ENCODE measurements at places on chromosomes 1 and 21. TPM values are rescaled to one million over a fixed set of nuclear protein-coding genes. Genes with fewer than 3 reads are reported as not detected.

The ACTA1 gene
- not detected for total RNA-seq

The BCL2L15 gene
- 0.13 TPM for total RNA-seq

DNA sequence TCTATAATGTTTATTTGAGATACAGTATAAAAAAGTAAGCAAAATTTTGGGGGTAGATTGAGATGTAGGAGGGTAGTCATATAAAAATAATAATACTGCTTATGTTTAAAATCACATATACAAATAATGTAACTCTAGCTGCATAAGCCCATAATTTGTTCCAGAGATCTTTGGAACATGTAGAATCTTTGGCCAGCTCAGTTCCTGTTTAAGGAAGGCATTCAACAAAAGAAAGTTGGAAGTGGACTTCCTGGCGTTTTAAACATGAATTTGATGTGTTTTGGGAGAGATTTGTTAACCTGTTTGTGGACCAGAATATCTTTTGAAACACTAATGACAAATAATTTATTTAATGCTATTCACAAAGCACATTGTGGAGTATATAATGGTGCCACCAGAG lies 27.7 kb downstream of the GIPC2 start:
- no peak overlapping the region for H3K27ac ChIP-seq
- H3K4me1 ChIP-seq: peaks cover 29% of the 10 kb centered on the region
- H3K27me3 ChIP-seq: no peaks in the 10 kb centered on the region
- H3K36me3 ChIP-seq: no peaks in the 10 kb centered on the region
- no peak overlapping the region for H3K4me3 ChIP-seq

The LYSMD1 gene
- total RNA-seq: 15.8 TPM

The CIART gene
- total RNA-seq: 5.9 TPM

GRCh38 chr1:85464497-85465098 lies 361 bp downstream of the DDAH1 start:
- peak overlapping the region; percentile 81 for H3K27ac ChIP-seq
- H3K4me3 ChIP-seq: peak overlapping the region; percentile 81
- peak; percentile 89 for DNase-seq
- H3K4me1 ChIP-seq: peaks cover 80% of the 10 kb centered on the region

- no peaks in the 10 kb centered on the region for H3K36me3 ChIP-seq
- H3K27me3 ChIP-seq: no peaks in the 10 kb centered on the region
- peak; percentile 87 for DNase-seq
- peak overlapping the region; percentile 99 for H3K27ac ChIP-seq
- no peak overlapping the region for H3K4me3 ChIP-seq
- peaks cover 34% of the 10 kb centered on the region for H3K4me1 ChIP-seq
Measured at GRCh38 chr1:89951766-89952604, 42.9 kb upstream of the ZNF326 start.

DNA sequence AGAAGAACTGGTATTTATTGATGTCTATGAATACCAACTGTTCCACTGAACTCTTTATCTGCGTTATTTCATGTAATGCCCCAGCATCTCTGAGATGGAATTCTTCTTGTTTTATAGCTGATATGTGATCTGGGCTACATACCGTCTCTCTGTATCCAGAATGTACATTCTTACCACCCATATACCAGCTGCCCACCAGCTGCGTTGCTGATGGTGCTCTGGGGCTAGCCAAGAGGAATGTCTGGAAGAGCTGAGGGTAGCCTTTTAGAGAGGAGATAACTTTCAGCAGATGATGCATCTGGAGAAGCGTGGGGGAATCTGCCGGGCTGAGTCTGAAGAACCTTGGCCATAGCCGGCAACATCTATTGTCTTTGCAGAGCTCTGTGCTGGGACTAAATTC lies 137.5 kb downstream of the RYR2 start:
- no peaks in the 10 kb centered on the region for H3K36me3 ChIP-seq
- no peak for DNase-seq
- H3K4me1 ChIP-seq: no peaks in the 10 kb centered on the region
- H3K27ac ChIP-seq: no peak overlapping the region
- no peaks in the 10 kb centered on the region for H3K27me3 ChIP-seq

DNA sequence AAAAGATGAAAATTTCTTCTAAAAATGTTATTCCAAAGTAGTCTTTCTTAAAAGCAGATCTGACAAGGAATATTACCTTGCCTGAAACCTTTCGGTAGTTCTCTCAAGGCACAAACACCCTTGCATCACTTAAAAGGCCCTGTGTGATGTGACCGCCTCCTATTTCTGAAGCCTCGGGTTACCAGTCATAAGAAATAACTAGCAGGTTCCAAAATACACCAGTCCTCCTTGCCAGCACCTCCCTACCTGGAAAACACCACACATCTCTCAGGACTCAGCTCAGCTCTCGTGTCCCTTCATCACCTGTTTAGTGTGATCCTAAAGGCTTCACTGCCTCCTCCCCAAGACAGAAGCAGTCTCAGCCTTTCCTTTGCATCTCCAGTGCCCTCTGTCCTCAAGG lies 35.7 kb downstream of the SERBP1 start:
- no peaks in the 10 kb centered on the region for H3K27me3 ChIP-seq
- no peak for DNase-seq
- no peak overlapping the region for H3K4me3 ChIP-seq
- peaks cover 16% of the 10 kb centered on the region for H3K4me1 ChIP-seq
- H3K27ac ChIP-seq: no peak overlapping the region

- no peaks in the 10 kb centered on the region for H3K27me3 ChIP-seq
- H3K4me1 ChIP-seq: peaks cover 42% of the 10 kb centered on the region
- peak overlapping the region; percentile 89 for H3K27ac ChIP-seq
- H3K4me3 ChIP-seq: no peak overlapping the region
- H3K36me3 ChIP-seq: peaks cover 7% of the 10 kb centered on the region
- DNase-seq: peak; percentile 73
Measured at GRCh38 chr1:6603915-6604558, 1.4 kb upstream of the KLHL21 start.

- peaks cover 8% of the 10 kb centered on the region for H3K4me1 ChIP-seq
- H3K27me3 ChIP-seq: 0 out of 2 replicates have a peak, but pooled peaks cover 3% of the 10 kb centered on the region
- DNase-seq: no peak
- H3K27ac ChIP-seq: no peak overlapping the region
Measured at GRCh38 chr21:41500931-41501381, 7.0 kb downstream of the TMPRSS2 start.

DNA sequence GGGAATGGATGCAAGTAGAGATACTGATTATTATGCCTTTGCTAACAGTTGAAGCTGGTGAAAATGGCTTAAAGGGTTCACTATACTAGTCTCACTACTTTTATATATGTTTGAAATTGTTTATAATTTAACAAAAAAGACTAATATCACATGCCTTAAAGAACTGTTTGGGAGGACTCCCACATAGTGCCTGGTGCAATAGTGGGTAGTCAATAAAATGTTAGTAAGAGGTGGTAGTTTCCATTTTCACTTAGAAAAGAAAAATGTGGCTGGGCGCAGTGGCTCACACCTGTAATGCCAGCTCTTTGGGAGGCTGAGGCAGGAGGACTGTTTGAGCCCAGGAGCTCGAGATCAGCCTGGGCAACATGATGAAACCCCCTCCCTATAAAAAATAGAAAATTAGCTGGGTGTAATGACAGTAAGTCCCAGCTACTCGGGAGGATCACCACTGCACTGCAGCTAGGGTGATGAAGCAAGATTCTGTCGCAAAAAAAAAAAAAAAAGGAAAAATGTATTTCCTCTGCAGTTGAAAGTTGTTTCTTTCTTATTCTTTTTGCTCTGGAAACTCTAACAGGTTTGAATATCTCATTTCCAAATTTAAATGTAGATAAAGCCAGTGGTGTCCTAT lies 24.5 kb downstream of the C21orf91 start:
- no peak overlapping the region for H3K4me3 ChIP-seq
- H3K27me3 ChIP-seq: no peaks in the 10 kb centered on the region
- DNase-seq: no peak
- H3K36me3 ChIP-seq: peaks cover 23% of the 10 kb centered on the region
- H3K4me1 ChIP-seq: no peaks in the 10 kb centered on the region

DNA sequence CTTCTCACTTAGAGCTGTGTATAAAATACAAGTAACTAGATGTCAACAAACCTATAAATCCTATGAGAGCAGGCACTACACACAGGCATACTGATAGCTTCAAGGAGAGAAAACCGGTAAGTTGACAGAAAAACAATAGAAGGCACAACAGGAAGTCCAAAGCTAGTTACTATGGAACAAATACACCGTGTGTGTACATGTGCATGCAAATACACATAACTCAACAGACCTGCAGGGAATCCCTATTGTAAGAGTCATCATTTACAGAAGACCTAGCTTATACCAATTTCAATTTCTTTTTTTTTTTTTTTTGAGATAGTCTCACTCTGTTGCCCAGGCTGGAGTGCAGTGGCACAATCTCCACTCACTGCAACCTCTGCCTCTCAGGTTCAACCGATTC lies 26.3 kb downstream of the JAK1 start:
- peaks cover under 1% of the 10 kb centered on the region for H3K4me1 ChIP-seq
- H3K4me3 ChIP-seq: no peak overlapping the region
- no peak overlapping the region for H3K27ac ChIP-seq
- no peaks in the 10 kb centered on the region for H3K27me3 ChIP-seq

DNA sequence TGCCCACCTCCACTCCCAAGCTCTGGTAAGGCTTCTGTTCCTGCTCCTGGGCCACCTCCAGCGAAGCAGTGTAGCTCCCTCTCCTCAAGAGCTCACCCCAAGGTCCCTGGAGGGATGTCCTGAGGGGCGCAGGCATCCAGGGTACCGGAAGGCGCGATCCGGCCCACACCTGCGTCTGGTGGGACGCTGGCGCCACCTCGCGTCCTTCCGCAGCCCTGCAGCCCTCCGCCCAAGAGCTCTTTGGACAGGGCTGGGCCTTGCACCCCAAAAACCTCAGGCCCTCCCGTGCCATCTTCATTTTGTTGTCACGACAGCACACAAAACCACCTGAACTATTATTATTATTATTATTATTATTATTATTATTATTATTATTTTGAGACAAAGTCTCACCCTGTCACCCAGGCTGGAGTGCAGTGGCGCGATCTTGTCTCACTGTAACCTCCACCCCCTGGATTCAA lies 49.2 kb upstream of the PAX7 start:
- DNase-seq: no peak
- H3K4me1 ChIP-seq: no peaks in the 10 kb centered on the region
- H3K27ac ChIP-seq: no peak overlapping the region
- no peaks in the 10 kb centered on the region for H3K36me3 ChIP-seq
- peaks cover 3% of the 10 kb centered on the region for H3K27me3 ChIP-seq
- H3K4me3 ChIP-seq: no peak overlapping the region

DNA sequence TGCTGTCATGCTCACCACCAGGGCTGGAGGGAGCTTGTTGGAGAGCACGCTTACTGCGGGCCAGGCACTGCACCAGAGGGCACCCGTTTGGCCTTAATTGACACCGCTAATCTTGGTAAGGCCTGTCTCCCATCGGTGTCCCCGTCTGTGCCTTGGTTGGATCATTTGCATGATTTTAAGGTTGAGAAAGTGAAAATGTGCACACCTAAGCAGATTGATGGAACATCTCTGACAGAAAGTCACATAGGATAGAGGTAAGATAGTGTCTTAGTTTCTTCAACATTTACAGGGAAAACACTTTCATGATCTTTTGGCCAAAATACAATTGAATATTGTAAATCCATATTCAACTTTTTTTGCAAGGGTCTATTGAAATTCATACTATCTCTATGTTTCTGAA lies 255.5 kb downstream of the KCNJ6 start:
- no peaks in the 10 kb centered on the region for H3K36me3 ChIP-seq
- H3K4me3 ChIP-seq: no peak overlapping the region
- peaks cover 9% of the 10 kb centered on the region for H3K4me1 ChIP-seq
- no peak overlapping the region for H3K27ac ChIP-seq

DNA sequence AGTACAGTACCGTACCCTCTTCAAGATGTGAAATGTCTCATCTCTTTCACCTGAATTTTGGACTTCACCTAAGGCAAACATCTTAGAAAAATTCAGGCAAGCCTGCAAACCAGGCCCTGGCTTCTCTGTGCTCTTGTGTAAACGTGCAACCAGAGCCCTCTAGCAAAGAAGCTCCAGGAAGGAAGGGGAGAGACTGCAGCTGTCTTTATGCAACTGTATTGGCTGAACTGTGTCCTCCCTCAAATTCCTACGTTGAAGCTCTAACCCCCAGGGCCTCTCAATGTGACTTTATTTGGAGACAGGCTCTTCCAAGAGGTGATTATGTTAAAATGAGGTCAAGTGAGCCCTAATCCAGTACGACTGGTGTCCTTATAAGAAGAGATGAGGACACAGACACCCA lies 60.3 kb downstream of the SLC45A1 start:
- peaks cover 20% of the 10 kb centered on the region for H3K4me1 ChIP-seq
- H3K36me3 ChIP-seq: peaks cover 31% of the 10 kb centered on the region
- H3K27me3 ChIP-seq: no peaks in the 10 kb centered on the region
- no peak overlapping the region for H3K27ac ChIP-seq
- H3K4me3 ChIP-seq: no peak overlapping the region

DNA sequence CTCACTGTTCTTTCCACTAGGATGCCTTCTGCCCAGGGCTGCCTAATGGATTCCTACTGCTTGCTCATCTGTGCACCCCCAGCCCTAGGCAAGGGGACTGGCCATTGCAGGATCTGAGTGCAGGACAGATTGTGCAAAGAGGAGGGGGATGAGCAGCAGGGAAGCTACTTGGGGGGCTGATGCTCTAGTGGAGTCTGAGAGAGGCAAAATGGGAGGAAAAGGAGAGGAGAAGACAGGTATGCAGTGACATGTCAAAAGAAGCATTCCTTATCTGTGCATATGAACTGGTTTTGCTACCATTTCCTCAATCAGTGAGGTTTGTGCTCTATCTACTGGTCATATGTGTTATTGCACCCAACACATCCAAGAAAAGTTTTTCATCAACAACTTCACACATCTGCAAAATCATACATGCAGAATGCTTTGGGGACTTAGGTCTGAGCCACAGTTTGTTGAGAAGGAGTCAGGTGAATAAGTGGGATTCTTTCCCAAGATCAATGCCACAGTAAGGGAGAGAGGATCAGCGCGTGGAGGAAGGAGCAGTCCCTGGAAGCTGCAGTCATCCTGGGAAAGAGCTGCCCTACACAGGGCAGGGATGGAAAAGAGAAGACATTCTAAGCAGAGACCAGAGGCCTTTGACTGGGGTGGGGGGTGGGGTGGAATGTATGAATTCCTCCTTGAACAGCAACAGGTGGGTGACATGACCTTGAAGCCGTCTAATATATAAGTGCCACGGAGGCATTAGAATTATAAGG lies 14.4 kb downstream of the SLC5A9 start:
- H3K4me3 ChIP-seq: no peak overlapping the region
- no peaks in the 10 kb centered on the region for H3K27me3 ChIP-seq
- no peaks in the 10 kb centered on the region for H3K4me1 ChIP-seq
- no peak overlapping the region for H3K27ac ChIP-seq

The ATAD3C gene
- not detected for total RNA-seq

DNA sequence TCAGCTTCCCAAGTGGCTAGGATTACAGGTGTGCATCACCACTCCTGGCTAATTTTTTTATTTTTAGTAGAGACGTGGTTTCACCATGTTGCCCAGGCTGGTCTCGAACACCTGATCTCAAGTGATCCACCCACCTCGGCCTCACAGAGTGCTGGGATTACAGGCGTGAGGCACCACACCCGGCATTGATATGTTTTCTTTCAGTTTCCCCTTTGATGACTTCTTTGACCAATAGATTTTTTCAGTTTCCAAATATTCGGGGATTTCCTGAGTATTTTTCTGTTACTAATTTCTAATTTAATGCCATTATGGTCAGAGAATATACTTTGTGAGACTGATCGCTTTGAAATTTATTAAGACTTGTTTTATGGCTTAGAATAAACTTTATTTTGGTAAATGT lies 406.1 kb downstream of the RYR2 start:
- H3K4me3 ChIP-seq: no peak overlapping the region
- no peak for DNase-seq

Data from SJSA1 (cell line).